B cell (primary cell): ENCODE measurements at places on chromosomes 16 and 17. TPM values are rescaled to one million over a fixed set of nuclear protein-coding genes. Genes with fewer than 3 reads are reported as not detected.

Gene KRT40
- not detected in 2 replicates for polyA plus RNA-seq

Gene EPX
- not detected in 2 replicates for polyA plus RNA-seq

Gene ABCA10
- 0.55 and 0.69 TPM in 2 replicates for polyA plus RNA-seq

Gene HOXB13
- not detected in 2 replicates for polyA plus RNA-seq

Gene EFNB3
- polyA plus RNA-seq = not detected in 2 replicates

Gene ALOXE3
- 0.04 TPM in 1 of 2 replicates, not detected in the other for polyA plus RNA-seq

Gene TEKT5
- 0.25 and 0.57 TPM in 2 replicates for polyA plus RNA-seq

Gene TTYH2
- polyA plus RNA-seq = 3.0 and 6.0 TPM in 2 replicates

Gene KRT13
- not detected in 2 replicates for polyA plus RNA-seq

Gene CDYL2
- 0.59 and 0.66 TPM in 2 replicates for polyA plus RNA-seq

Gene TAC4
- not detected in 2 replicates for polyA plus RNA-seq

Gene TPSG1
- not detected in 2 replicates for polyA plus RNA-seq

Gene CA4
- not detected in 2 replicates for polyA plus RNA-seq

Gene OMG
- polyA plus RNA-seq = 1.7 and 1.9 TPM in 2 replicates

Gene ITGA3
- 4.7 and 13.3 TPM in 2 replicates for polyA plus RNA-seq

Gene PROCA1
- polyA plus RNA-seq = 7.0 and 7.4 TPM in 2 replicates

Gene VTN
- 0.36 and 2.0 TPM in 2 replicates for polyA plus RNA-seq

DNA sequence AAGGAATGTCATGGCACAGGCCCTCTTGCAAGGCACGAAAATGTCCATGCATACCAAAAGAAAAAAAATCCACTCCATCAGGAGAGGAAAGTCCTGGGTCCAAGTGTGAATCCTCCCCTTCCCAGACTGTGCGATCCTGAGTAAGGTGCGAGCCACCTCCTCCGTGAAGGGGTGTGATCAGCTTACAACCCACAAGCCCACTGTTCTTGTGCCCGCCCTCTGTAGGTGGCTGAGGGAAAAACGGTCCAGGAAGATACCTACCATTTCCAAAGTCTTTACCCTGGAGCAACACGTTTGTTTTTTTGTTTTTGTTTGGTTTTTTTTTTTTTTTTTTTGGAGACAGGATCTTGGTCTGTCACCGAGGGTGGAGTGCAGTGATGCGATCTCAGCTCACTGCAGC lies 116.5 kb downstream of the ZNF423 start:
- no peak for DNase-seq

DNA sequence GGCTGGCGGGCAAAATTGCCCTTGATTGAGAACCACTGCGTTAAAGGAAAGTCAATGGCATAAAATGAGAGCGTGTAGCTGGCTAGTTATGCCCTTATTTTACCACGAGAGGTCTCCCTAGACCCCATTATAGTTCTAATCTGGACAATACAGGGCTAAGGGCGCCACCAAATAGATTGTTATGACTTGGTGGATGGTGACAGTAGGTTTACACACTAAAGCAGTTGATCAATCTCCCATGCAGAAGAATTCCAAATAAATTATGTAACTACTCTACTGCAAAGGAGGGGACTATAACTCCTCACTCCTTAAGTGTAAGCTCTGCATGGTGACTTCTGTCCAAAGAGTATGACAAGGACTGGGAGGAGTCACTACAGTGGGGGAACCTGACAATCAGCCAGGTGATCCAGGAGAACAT lies 20.4 kb upstream of the YPEL2 start:
- DNase-seq = peak; percentile 81

- no peak for DNase-seq
These were observed 19.1 kb downstream of the ABCC3 start for GRCh38 chr17:50653738-50654137.

- no peak for DNase-seq
These were observed 13.5 kb downstream of the KIF18B start for GRCh38 chr17:44933824-44934744.

GRCh38 chr17:41421116-41421515 lies 3.3 kb downstream of the KRT37 start:
- DNase-seq = no peak

- peak; percentile 72 for DNase-seq
These were observed 7.0 kb downstream of the TMC8 start for GRCh38 chr17:78137392-78138203.

GRCh38 chr16:67541391-67542263 lies 13.0 kb downstream of the RIPOR1 start:
- peak; percentile 39 for DNase-seq

- no peak for DNase-seq
These were observed 268.5 kb downstream of the GRIN2A start for GRCh38 chr16:9913604-9914326.

- no peak for DNase-seq
These were observed 264.2 kb upstream of the ZFHX3 start for GRCh38 chr16:73311857-73312723.

GRCh38 chr17:14972844-14973243 lies 292.3 kb downstream of the PMP22 start:
- no peak for DNase-seq

GRCh38 chr16:67000384-67001351 lies 12.3 kb downstream of the CES4A start:
- DNase-seq = peak; percentile 83

- DNase-seq = no peak
These were observed 31.7 kb downstream of the CRISPLD2 start for GRCh38 chr16:84851192-84852127.

GRCh38 chr17:40562838-40563219 lies 2.4 kb downstream of the CCR7 start:
- no peak for DNase-seq

DNA sequence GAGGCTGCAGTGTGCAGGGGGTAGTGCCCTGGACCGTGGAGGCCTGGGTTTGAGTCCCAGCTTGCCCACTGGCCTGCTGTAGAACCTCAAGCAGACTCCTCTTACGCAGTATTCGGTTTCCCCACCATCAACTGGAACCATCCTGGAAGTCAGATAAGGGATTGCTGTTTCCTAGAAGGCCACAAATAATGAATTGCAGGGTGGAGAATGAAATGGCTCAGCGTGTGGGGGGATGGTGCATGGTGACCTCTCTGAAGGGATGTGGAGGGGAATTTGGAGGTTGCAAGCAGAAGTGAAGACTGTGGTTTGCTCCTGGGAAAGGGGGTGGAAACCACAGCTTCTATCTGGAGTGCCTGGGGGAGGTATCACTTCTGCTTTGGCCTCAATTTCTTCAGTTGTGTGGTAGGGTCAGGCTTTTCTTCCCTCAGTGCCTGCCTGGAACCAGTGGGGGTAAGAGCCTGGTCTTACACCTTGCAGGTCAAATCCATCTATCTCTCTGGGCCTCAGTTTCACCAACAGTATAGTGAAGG lies 1.7 kb downstream of the ADGRG5 start:
- peak; percentile 91 for DNase-seq

DNA sequence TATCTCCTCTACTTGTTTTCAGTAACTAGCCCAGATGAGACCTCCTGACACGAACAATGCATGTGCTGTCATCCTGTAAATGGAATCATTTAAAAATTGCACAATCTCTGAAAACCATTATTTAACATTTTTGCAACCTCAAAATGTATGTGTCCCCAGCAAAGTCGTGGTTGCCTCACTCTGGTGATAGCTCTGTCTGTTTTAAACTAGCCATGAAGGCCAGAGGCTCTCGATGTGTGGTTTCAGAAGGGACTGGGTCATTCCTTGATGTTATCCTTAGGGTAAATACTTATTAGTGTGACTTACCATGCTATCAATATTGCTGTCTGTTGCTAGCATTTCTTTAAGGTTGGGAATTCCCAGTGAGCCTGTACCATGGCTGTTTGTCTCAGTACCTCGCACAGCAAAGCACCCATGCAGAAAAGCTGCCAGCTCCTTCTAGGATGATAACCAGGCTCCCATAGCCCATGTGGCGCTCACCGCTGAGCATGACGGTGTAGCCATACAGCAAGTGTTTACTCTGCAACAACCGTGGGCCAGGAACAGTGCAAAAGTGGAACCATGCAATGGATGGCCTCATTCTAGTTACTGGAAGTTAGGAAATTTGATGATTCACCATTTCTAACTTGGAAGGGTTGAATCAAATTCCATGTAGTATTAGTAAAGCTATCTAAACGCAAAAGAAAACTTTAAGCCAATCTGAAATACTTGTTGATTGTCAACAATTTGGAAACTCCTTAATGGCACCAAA lies 2.9 kb upstream of the PGS1 start:
- no peak for DNase-seq

- no peak for DNase-seq
These were observed 805.6 kb upstream of the EEF2KMT start for GRCh38 chr16:5903153-5903552.

DNA sequence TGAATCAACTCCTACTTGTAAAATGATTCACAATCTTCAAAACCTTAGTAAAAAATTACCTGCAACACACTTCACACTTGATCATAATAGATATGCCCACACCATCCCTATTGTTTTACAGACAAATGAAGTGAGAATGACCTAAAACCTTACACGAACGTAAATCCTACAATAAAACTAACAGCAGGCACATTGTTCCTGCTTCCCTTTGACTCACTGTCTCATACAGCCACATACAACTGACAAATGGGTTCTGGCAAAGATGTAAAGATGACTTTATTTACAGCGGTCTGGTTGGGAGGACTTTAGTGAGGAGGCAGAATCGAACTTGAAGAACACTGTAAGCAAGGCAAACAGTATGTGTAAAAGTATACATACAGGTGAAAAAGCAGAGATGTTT lies 188.7 kb downstream of the MYO1D start:
- DNase-seq = no peak

- no peak for DNase-seq
These were observed 19.7 kb downstream of the APPBP2 start for GRCh38 chr17:60506312-60506711.

- DNase-seq = peak; percentile 36
These were observed 24.1 kb downstream of the PIK3R6 start for GRCh38 chr17:8843344-8843743.
